Activated CD4-positive, alpha-beta T cell treated with anti-CD3 and anti-CD28 coated beads, Interleukin-2, amount 50 U/mL, for 4 hours (primary cell): ENCODE measurements at places on chromosomes 11 and 22.

- peak; percentile 98 for DNase-seq
Measured at GRCh38 chr11:65110354-65110861, 1.3 kb upstream of the TM7SF2 start.

GRCh38 chr11:124669193-124669592, 4.3 kb downstream of the SIAE start:
- DNase-seq, result no peak

GRCh38 chr22:45910928-45911467, 66.0 kb downstream of the WNT7B start:
- no peak for DNase-seq

DNA sequence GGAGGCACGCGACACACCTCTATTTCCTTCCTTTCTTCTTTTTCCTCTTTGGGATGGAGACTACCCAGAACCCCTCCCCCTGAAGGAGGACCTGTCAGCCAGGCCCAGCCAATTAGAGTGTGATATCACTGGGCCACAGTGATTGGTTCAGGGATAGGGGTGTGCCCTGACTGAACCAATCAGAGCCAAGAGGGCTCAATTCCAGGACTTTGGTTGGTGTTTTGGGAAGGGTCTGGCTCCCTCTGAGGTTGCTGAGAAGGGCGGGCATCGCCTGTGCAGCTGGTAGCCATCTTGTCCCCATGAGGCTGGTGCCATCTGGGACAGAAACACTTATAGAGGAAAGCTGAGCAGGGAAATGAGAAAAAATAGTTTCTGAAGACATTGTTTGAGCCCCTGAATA, 71.4 kb downstream of the CHST1 start:
- DNase-seq, result no peak

DNA sequence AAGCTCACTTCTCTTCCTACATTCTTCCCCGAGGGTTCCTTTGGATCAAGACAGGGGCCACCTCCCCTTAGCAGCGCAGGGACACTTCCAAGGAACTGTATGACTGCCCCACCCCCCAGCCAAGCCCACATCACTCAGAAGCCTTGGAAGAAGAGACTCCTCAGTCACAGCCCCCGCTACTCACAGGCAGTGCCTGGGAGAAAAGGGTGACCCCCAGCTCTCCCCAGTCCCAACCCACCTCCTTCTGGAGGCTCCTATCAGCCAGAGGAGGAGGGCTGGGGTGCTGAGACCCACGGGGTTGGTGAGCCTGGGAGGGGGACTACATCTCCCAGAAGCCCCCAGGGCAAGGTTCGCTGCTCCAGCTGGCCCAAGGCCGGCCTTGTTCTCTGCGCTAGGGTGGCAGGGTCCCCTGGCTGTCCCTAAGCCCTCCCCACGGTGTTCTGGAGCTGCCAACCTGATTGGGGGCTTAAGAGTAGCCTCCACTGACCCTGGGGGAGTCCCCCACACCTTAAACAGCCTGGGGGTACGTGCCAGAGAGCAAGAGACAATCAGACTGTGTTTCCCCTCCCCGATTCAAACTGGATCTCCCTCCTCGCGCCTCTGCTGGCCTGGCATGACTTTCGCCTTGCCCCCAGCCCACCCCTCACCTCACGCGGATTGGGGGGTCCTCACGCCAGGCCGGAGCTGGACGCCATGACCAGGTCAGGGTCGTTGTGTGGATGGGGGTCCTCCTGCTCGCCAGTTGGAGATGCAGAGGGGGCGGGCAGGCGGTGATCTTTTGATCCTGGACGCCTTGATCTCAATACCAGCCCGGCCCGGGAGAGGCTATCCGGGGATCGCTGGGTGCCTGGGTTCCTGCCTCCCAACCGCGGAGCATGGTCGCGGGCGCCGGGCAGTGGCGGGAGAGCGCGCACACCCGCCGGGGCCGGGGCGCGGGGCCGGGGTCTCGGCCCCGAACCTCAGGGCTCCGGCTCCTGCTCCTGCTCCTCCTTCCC, 838 bp downstream of the BCL9L start:
- no peak for DNase-seq

DNA sequence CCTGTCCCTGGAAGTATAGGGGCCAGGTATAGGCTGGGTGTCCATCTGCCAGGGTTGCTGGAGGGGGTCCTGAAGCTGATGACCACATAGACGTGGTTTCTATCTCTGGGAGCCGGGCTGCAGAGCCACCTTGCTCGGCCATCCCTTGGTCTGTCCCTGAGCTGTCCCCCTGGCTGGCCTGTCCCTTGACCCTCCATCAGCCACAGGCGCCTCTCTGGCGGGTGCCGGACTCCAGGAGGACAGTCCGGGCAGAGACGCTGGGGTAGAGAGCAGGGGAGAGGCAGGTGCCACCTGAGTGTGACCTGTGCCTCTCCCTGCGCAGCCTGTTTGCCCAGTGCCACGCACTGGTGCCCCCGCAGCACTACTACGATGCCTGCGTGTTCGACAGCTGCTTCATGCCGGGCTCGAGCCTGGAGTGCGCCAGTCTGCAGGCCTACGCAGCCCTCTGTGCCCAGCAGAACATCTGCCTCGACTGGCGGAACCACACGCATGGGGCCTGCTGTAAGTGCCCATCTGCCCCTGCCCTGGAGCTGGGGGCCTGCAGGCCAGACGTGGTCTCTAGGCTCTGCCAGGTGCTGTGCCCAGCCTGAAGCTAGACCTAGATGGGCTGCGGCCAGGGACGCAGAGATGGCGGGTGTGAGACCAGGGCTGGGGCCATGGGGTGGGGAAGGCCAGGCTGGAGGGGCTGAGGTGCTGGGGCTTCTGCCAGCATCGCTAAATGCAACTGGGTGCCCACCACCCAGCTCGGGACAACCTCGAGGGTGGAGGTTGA, 29.9 kb downstream of the MUC2 start:
- DNase-seq, result no peak

DNA sequence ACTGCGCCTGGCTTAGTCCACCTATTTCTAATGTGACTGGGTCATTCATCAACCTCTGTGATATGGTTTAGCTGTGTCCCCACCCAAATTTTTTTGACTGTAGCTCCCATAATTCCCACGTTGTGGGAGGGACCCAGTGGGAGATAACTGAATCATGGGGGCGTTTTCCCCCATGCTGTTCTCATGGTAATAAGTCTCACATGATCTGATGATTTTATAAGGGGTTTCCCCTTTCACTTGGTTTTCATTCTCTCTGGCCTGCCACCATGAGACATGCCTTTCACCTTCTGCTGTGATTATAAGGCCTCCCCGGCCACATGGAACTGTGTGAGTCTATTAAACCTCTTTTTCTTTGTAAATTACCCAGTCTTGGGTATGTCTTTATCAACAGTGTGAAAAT, 8.7 kb downstream of the CENATAC start:
- DNase-seq, result no peak

DNA sequence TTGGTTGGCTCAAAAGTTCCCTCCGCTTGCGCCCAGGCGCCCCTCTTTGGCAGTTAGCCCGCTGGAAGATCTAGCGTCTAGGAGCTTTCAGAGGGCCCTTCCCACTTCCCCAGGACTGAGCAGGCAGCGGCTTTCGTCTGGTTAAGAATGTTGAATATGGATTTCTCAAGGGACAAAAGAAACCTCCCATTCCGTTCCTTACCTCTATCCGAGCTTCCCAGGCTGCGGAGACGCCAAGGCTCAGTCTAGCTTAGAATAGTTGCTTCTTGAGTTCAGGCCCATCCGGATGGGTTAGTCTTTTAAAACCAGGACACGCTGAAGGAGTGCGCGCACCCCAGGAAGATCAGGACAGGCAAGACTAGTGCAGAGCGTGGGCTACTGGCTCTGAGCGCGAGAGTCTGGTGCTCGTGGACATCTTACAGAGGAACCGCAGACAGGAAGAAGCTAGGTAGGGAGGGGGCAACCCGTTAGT, 1.6 kb downstream of the NELL1 start:
- DNase-seq, result no peak

DNA sequence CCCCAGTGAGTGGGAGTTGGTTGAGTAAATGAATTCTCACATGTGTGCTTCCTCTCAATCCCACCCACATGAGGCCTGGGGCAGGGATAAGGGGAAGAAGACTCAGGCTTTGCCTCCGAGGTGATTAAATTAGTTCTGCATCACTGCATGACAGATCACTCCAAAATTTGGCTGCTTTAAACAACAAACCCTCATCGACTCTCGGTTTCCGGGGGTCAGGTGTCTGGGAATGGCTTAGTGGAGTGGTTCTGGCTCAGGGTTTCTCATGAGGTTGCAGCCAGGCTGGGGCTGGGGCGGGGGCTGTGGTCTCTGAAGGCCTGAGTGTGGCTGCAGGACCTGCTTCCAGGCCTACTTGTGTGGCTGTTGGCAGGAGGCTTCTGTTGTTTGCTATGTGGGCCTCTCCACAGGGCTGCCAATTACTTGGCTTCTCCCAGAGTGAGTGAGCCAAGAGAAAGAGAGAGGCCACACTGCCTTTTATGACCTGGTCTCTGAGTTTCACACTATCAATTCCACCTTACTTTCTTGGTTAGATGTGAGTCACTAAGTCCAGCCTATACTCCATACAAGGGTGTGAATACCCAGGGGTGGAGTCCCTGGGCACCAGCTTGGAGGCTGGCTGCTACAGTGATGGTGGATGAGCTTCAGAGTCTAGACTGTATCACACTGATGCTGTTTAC, 15.9 kb downstream of the MOGAT2 start:
- DNase-seq, result no peak

- no peak for DNase-seq
Measured at GRCh38 chr11:67506426-67507051, 1.4 kb upstream of the PITPNM1 start.

DNA sequence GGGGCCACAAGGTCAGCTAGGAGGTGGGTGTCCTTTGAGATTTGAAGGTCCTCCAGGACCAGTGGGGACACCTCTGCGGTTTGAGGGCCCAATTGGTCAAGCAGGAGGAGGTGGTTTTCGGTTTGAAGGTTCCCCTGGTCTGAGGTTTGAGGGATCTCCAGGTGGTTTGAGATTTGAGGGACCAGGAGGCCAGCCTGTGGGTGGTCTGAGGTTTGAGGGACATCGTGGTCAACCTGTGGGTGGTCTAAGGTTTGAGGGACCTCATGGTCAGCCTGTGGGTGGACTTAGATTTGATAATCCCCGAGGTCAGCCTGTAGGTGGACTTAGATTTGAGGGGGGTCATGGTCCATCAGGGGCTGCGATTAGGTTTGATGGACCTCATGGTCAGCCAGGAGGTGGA, 11.8 kb downstream of the PCF11 start:
- no peak for DNase-seq

DNA sequence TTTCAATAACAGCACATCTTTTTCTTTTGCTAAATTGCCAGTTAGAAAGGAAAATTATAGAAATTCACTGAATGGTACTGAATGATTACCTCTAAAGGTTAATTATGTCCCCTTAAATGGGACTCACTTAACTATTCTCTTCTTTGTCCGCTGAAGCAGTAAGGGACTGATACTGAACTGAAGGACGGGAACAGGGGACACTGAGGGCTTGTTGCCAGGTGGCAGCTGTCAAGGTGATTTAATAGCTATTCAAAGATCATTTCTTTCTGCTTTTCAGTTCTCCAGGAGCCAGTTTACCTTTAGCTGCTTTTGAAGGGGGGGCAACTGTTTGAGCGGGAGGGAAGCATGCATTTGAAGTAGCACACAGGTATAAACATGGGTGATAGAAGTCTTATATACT, 325.4 kb upstream of the CCDC90B start:
- no peak for DNase-seq
